Neural progenitor cell (in vitro differentiated cells): ENCODE measurements at places on chromosomes 1 and 21. TPM values are rescaled to one million over a fixed set of nuclear protein-coding genes. Genes with fewer than 3 reads are reported as not detected.

Gene SLC30A10
- 0.09 and 0.19 TPM in 2 replicates for total RNA-seq

Gene THEM5
- not detected in 2 replicates for total RNA-seq

Gene ATAD3A
- total RNA-seq = 7.8 and 25.1 TPM in 2 replicates

GRCh38 chr1:176800978-176801513 lies 338.1 kb downstream of the PAPPA2 start:
- DNase-seq = no peak
